WTC11 (cell line): ENCODE measurements at places on chromosomes 11 and 22. TPM values are rescaled to one million over a fixed set of nuclear protein-coding genes. Genes with fewer than 3 reads are reported as not detected.

Gene FOLR3
- total RNA-seq, result 0.25 TPM in 1 of 3 replicates, not detected in the others

Gene ENTHD1
- not detected in 3 replicates for total RNA-seq

Gene MYBPC3
- total RNA-seq, result 0.07 TPM in 2 of 3 replicates, not detected in the other

Gene DTX4
- total RNA-seq, result 12.3 to 15.5 TPM (median 12.8 TPM) in 3 replicates

- DNase-seq, result no peak
These were observed 16.6 kb downstream of the SLC43A3 start for GRCh38 chr11:57410287-57410686.

- no peak for DNase-seq
These were observed 32.4 kb downstream of the MCM5 start for GRCh38 chr22:35432228-35432905.

GRCh38 chr11:128365044-128365443 lies 222.3 kb downstream of the ETS1 start:
- no peak for DNase-seq

DNA sequence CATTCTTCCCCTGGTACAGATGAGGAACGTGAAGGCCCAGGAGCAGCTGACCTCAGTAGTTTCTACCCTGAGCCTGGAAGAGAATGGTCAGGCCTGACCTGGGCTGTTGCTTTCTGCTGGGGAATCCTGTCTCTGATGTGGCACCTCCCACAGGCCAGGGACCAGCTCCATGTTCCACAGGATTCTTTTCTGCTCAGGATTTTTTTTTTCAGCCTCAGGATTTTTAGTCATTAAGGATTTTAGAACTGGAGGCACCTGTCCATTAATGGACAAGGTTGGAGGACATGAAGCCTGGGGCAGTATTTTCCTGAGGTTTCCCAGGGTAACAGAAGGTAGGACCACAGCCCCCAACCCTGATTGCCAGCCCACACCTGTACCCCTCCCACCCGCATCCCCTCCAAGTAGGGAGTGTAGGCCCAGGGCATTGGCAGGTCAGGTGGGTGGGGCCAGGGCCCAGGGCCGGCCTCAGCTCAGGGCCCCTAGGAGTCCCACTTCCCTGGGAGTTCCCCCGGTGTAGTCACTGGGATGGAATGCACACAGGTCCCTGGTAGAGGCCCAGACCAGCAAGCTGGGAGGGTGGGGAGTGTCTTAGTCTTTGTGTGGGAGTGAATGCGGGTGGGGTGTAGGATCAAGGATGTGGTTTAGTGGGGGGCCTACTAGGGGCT lies 16.1 kb downstream of the BIK start:
- DNase-seq, result no peak

- DNase-seq, result no peak
These were observed 306.1 kb downstream of the C11orf87 start for GRCh38 chr11:109728056-109728455.
